Stimulated activated CD8-positive, alpha-beta memory T cell treated with anti-CD3 and anti-CD28 coated beads, Interleukin-15, amount 100 ng/mL, for 1 hour (primary cell): ENCODE measurements at places on chromosomes 5 and 9.

- DNase-seq: no peak
Observed at GRCh38 chr9:88979791-88980190, 11.5 kb upstream of the S1PR3 start.

- no peak for DNase-seq
Observed at GRCh38 chr9:133768859-133769510, 30.8 kb upstream of the SARDH start.

DNA sequence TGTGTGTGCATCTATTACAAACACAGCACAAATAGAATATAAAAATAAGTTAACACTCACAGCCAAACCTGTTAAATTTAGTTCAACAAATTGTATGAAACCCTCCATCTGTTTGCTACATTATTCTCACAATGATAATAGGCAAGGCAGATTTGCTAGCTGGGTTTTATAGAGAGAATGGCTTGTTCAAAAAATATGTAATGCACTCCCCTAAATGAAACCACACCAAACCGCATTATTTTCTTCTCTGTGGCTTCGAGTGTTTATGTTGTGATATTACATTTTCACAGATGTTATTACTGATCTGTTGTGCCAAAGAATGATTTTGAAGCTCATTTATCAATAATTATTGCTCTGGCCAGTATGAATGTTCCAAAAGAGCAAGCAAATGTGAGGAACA, 92.9 kb downstream of the SPATA31D1 start:
- no peak for DNase-seq

DNA sequence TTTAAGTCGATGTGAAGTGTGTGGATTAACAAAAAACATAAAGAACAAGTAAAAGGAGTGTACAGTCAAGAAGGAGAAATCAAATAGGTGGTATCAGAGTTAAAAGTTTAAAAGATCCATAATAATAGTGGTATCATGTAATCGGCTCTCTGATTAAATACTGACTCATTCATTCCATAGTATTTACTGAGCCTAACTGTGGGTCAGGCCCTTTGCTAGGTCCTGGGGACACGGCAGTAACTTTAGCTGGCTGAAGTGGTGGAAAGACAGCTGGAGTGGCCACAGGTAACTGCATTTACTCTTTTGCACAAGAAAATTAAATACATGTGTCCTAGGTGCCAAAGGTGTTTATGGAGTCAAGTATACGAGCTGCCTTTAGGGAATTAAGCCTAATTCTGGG, 124.0 kb downstream of the GNAQ start:
- DNase-seq: no peak

DNA sequence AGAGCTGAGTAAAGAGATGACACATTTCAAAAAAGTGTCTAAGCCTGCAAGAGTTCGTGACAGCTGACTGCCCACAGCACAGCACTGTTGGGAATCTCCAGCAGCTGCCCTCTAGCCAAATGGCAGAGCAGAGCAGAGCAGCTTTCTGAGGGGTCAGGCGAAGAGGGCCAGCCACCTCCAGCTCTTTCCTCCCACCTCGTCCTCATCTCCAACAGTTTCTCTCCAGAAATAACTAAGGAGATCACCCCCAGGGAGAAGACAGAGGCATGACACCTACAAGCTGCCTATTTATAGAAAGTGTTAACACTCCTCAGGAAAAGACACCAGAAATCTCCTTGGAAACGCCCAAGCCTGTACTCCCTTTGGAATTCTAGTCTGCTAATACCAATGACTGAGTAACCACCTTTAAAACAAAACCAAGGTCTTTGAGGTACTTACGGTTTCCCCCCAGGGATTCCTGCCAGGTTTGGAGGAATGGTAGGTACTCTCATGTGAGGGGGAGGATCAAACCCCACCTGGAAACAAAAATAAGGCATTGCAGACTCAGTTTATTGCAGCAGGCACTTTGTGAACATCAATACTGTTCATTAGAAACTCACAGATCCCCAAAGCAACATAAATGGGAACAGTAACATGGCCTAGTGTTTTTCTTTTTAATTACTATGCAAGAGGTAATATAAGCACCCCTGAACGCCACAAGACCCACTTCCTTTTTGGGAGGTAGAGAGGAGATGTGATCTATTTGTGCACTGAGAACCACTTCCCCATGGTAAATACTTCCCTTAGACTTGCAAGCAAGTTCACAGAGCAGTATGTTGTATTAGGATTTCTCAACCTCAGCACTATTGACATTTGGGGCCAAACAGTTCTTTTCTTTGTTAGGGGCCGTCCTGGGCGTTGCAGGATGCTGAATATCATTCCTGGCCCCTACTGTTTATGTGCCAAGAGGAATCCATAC, 79.3 kb downstream of the TLE1 start:
- no peak for DNase-seq

GRCh38 chr5:31471916-31472315, 60.0 kb downstream of the DROSHA start:
- no peak for DNase-seq

DNA sequence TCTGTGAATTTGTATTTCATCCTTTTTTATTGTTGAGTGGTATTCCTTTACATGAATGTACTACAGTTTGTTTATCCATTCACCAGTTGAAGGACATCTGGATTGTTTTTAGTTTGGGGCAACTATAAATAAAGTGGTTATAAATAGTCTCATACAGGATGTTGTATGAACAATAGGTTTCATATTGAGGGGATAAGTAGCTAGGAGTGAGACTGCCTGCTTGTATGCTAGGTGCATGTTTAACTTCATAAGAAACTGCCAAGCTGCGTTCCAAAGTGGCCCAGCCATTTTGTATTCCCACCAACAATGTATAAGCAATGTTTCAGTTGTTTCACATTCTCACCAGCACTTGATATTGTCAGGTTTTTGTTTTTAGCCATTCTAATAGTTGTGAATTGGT, 21.5 kb downstream of the OTULINL start:
- no peak for DNase-seq

- no peak for DNase-seq
Observed at GRCh38 chr9:95071450-95071849, 246.1 kb downstream of the FANCC start.

DNA sequence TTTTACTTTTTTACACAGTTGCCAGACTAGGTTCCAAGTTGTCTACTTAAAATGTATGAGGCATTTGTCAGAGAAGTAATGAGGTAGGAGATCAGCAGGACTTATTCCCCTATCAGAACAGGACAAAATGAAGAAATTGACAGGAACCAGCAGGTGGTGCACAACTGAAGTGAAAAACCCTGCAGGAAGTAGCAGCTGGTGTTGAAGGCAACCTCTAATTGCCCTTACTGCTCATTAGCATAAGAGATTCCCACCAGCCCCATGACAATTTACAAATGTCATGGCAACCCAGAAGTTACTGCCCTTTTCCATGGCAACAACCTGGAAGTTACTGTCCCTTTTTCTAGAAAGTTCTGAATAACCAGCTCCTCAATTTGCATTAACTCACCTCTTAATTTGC, 5.4 kb downstream of the PCDHB15 start:
- no peak for DNase-seq

DNA sequence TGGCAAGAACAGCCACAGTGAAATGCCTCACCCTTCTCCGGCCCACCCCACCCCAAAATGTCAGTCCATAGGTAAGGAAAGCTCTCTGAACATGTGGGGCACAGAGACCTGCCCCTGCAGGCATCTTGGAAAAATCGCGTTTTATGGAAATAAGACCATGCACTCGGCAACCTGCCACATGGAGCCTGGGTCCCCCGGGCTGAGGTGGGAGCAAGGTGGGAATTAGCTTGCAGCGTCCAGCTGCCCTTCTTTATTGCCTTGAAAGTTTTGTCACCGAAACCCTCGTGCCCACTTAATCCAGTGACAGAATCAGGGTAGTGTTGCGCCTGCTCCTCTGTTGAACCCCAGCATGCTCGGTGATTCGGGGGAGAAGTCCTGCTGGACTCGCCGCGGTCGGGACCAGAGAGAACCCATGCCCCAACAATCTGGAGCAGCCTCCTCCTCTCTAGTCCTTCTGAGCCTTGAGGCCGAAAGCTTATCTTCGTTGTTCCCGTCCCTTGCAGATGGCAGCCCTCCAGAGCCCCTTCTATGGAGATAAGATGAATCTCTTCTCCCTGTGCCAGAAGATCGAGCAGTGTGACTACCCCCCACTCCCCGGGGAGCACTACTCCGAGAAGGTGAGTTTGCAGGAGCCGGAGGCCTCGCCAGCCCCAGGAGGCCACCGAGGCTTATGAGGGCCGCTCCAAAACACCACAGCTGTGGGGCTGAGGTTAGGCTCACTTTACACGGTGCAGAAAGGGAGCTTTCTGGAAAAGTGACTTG, 67.9 kb downstream of the PSMB7 start:
- no peak for DNase-seq

GRCh38 chr9:22992780-22993179, 546.2 kb downstream of the DMRTA1 start:
- DNase-seq: no peak

DNA sequence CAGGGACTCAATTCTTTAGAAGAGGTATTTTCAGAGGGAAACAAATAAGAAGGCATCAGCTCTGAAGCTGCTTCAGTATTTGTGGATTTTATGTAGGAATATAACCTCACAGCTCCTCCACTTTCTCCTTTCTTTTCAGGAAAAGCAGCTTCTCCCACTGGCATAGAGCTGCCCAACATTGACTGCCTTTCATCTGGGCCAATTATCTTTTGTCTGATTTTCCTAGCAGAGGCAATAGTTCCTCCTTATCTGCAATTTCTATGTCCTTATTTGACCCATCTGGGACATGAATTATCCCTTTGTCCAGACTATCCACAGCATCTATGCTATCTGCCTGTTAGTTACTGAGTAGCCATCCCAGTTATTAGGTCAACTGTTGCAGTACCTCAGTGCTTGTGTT, 1671.2 kb upstream of the ACO1 start:
- no peak for DNase-seq

GRCh38 chr9:7752481-7752880, 47.1 kb downstream of the DMAC1 start:
- no peak for DNase-seq

DNA sequence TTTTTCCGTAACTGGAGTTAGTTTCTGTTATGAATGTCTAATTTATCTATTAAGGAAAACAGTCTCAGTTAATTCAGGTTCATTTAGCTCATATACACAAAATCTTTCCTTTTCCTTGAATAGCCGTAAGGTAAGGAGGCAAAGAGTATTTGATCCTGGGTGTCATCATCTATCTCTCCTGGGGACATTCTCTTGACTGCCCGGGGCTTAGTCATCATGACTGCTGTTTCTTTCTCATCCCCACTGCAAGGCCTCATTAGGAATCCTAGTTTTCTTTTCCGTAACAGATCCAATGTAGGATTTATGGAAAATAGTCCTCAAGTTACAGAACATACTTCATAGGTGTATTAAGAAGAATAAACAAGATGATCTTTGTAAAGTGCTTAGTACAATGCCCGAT, 134.9 kb upstream of the CHD1 start:
- DNase-seq: no peak

DNA sequence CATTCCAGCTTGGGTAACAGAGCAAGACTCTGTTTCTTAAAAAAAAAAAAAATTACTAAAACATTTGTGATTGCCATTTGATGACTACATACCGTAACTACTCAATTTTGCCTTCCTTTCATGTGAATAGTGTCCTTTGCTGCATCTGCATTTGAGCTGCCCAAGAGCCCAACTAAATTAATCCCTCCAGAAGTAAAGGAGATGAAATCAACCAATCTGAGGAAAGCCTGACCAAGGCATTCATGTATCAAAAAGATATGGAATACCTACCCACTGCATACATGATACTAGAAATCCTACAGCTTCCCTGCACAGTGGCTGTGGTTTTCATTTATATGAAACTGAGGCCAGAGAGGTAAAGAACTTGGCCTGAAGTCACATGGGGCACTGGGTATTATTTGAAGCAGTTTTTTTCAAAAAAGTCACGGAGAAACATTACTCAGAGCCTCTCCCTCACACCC, 177.5 kb downstream of the AOPEP start:
- DNase-seq: no peak

DNA sequence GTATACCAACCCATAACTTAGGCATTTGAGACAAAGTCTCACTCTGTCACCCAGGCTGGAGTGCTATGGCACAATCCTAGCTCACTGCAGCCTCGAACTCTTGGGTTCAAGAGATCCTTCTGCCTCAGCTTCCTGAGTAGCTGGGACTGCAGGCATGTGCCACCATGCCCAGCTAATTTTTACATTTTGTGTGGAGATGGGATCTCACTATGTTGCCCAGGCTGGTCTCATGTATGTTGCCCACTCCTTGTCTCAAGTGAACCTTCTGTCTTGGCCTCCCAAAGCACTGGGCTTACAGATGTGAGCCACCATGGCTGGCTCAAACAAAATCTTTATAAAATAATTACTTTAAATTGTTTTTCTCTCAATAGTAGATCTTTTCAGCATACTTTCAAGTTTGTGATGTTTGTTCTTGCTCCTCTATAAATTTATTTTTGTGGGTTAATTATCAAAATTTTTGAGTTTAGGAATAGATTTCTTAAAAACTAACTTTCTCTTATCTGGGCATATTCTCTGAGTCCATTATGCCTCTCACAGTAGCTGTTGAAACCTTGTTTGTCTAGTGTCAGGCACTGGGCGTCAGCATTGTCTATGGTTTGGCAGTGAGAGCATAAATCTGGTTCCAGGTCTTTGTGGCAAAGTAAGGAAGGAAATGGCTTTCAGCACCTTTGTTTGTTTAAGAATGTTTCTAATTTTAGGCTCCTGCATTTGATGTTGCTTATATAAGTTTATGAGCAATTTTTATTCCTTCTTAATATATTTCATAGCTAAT, 38.7 kb downstream of the NLN start:
- DNase-seq: peak; percentile 14

DNA sequence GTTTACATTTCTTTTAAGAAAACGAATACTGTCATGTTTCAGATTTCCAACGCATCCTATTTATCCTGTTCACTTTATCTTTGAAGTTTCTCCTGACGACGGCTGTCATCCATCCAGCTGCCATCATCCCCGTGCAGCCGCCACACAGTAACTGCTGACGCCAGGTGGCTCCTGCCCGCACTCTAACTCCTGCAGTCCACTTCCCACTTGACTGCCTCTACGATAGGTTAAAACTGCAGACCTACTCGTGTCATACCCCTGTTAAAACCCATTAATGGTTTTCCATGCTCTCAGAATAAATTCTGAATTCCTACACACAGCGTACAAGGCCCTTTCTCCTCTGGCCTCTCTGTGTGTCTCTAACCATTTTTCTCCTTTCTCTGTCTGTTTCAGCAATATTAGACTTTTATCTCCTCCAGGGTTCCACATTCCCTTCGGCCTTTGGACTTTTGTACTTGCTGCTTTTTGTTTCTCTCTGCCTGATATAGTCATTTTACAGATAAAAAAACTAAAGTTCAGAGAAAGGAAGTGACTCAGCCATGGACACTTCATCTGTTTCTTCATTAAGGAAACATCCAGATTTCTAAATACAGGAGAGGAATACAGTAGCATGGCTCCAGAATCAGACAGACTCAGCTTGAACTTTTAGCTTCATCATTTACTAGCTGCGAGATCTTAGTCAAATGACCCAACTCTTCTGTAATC, 84.9 kb downstream of the ADAMTS12 start:
- DNase-seq: no peak

DNA sequence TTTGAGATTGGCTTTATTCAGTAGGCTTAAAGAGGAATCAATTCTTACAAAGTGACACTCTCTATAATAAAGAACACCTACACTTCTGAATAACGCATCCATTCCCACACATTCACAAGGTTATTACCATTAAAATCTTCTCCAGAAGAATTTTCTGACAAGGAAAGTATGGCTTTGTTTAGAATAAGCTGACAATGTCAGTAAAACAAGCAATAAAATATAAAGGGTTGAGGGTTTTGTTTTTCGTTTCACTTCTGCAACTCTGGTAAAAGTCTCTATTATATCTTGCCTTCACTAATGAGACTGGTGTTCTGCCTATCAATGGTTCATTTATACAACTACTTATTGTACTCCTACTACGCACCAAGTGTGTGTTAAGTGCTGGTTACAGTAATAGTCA, 169.7 kb downstream of the NFIB start:
- no peak for DNase-seq
